Frontal cortex (tissue), 4 donors: ENCODE measurements at places on chromosomes 6 and 20. TPM values are rescaled to one million over a fixed set of nuclear protein-coding genes. Genes with fewer than 3 reads are reported as not detected.

PLAGL1 gene
- 6.1 TPM for total RNA-seq

SOBP gene
- total RNA-seq: 42.4 TPM

SLC12A5 gene
- 18.8 TPM for total RNA-seq

NNAT gene
- 367 TPM for total RNA-seq
